DND-41 (cell line): ENCODE measurements at places on chromosomes 16 and 17.
A peak's percentile ranks its signal among the peaks of the same experiment; 100 is the strongest.

DNA sequence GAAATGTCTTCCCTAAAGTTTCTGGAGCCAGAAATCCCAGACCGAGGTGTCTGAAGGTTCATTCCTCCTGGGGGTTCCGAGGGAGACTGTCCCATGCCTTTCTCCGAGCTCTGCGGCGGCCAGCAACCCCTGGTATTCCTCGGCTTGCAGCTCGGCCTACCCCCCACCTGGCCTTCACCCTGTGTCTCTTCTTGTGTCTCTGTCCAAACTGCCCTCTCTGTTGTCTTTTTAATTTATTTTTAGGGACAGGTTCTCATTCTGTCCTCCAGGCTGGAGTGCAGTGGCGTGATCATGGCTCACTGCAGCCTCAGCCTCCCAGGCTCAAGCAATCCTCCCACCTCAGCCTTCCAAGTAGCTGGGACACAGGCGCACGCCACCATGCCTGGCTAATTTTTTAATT, 211.7 kb downstream of the SEC14L1 start:
- DNase-seq, result no peak

GRCh38 chr16:23122144-23122543, 27.1 kb downstream of the USP31 start:
- DNase-seq, result no peak

DNA sequence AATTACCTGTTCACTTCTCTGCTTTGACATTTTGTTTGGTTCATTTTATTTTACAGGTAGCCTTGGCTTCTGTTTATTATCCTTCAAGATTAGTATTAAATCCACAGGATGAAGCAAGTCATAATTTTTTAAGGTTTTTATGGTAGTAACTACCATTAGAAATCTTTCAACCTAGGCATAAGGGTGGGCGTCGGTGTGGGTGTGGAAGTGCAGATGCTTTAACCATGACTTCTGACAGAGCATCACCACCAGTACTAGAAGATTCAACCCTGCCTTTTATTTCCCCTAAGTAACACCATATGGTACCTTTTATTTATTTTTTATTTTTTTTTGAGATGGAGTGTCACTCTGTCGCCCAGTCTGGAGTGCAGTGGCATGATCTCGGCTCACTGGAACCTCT, 22.7 kb downstream of the AP2B1 start:
- DNase-seq, result no peak

DNA sequence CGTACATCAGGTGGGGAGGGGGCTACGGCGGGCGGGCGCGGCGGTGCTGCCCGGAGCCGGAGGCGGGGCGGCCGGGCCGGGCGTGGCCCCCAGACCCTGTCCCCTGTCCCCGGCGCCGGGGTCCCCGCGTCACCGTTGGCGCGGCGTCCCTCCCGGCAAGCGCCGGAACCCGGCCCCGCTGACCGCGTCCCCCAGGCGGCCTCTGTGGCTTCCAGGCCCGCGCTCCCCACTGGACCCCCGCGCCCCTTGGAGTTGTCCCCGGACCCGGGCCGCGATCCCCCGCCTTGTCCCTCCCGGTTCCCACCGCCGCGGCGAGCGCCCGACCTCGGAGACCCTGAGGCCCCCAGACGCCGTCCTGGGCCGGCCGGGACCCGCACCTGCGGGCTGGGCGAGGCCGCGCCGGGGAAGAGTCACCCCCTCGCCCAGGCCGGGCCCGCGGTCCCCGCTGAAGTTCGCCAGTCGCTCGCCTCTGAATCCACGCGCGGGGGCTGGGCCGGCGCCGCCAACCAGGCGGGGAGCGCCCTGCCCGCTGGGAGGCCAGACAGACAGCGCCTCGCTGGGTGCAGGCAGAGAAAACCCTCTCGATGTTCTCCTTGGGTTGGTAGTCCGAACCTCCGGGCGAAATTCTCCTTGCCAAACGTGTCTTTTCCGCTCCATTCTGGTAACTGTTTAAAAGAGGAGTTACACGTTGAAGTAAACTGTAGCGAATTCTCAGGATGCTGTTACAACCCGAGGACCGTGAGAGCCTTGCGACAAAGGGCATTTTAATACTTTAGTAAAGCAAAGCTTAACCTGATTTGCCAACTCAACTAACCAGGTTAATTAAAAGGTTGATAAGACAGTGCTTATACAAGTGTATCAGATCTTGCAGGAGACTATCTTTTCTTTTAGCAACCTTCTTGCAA, 761 bp downstream of the GAN start:
- peak; percentile 32 for DNase-seq

DNA sequence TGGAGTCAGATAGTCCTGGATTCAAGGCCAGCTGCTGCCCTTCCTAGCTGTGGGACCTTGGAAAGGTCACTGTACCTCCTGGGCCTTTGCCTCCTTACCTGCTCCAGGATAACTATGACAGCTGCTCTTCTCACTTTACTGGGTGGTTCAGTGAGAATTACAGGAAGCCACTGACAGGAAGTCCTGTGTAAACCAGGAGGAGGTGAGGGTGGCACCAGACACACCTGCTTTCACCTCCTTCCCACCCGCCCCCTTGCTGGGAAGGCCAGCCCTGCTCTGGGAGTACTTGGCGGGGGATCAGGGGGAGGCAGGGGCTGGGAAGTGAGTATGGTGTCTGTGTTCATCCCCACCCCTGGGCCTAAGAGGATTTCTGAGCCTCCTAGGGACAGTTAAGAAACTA, 42.6 kb downstream of the CPNE2 start:
- DNase-seq, result no peak

- no peak for DNase-seq
These were observed 31.5 kb downstream of the ABCC12 start for GRCh38 chr16:48124266-48124665.
